DMS79 (cell line): ENCODE measurements at places on chromosomes 11 and 22.

DNA sequence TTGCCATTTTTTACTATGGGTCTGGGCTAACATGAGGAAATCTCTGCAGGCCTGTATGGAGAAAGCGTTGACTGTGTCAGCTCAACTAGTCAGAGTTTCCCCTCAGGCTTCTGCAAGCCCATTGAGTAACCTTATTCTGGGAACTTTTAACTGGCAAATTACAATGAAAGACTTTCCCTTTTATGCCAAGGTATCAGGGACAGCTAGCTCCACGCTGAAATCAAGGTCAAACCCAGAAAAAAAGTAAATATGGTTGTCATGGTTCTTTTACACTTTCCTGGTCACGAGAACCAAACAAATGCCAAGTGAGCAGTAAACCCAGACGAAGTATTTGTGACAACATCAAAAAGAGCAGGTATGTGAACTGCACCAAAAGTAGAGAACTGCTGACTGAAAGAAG lies 13.8 kb downstream of the OSBP start:
- DNase-seq, result no peak

DNA sequence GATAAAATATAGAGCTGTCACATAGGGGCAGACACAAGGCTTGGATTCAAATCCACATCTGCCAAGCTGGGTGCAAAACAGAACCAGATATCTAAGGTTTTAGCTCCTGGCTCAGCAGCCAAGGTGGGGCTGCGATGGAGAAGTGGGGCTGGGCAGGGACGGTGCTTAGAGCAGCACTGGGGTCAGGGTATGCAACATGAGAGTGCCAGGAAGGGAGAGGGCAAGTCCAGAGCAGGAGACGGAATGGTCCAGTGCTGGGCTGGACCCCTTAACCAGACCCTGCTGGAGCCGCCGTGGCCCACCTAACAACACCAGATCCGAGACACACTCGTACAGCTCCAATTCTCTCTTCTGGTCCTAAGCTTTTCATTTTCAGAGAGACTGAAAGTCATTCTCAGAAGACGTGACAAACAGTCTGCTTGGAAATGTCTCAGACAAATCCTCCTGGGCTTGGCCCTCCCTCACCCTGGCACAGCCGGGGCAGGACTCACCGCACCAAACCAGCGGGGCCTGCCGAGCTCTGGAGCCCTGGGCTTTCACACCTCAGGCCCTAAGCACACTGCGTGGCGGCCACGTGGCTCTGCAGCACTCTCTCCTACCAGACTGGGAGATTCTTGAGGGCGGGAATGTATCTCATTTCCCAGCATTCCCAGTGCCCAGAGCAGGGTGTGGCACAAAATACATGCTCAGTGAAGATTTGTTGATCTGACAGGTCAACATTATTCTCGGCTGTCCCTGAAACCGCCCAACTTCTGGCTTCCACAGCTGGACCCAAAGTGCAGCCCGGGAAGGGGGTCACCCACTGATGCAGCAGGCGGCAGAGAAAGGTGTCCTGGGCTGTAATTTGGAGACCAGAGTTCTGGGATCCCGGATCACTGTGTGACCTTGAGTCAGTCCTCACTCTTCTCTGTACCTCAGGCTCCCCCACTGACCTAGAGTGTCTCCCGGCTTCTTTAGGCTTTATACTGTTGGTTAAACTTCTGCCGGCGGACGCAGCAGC lies 11.6 kb downstream of the LRRC32 start:
- DNase-seq, result no peak

GRCh38 chr11:133917921-133918607 lies 38.7 kb downstream of the IGSF9B start:
- no peak for DNase-seq

GRCh38 chr11:65321828-65322485 lies 7.3 kb downstream of the CDC42EP2 start:
- no peak for DNase-seq

DNA sequence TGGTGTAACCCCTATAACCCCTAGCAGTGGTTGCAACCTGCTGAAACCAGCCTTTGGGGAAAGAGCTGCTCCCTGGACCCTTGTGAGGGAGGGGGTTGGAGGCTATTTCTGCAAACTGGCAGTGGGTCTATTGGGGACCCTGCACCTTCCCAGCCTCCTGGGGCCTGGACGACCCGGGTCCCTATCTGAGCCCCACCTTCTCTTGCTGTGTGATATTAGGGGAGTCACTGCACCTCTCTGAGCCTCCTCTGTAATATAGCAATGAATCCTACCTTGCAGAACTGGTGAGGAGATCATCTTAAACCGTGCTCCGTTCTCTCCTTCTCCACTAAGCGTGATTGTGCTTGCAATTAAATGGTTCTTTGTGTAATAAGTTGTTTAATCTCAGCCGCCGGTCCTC lies 24.0 kb upstream of the MPPED1 start:
- no peak for DNase-seq

DNA sequence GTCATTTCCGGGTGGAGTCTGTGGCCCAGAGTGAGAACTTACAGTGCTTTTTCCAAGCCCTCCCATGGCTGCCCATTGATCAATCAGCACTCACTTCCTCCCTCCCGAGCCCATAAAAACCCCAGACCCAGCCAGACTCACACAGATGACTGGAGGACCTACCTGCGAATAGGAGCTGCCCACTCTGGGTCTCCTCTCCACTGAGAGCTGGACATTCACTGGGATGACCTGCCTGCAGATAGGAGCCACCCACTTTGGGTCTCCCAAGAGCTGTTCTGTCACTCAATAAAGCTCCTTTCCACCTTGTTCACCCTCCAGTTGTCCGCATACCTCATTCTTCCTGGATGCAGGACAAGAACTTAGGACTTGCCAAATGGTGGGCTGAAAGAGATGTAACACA lies 56.0 kb upstream of the B3GNT6 start:
- DNase-seq, result no peak

DNA sequence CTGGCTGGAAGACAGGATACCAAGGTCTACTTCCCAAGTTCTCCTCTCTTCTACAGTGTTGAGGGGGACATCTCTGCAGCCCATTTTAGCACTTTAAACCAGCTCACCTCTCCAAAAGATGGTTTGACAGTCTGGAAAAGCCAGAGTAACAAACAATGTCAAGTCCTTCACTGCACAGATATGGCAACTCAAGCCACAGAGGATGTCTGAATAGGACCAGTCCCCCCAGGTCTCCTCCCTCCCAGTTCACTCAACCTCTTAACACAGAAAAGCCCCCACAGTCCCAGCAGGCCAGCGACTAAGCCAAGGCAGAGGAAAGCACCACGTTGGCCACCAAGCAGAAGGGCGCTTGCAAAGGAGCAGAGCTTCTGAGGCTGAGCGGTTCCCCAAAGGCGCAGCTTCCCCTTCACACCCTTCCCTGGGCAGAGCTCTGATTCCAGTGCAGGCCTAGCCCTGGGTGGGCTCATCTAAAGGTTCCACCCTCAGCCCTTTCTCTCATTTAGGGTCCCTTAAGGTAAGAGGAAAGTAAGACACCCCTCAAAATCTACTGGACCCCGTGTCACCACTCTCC lies 62.7 kb downstream of the PAK1 start:
- DNase-seq, result no peak

- no peak for DNase-seq
Measured at GRCh38 chr22:38524429-38524828, 18.3 kb upstream of the DDX17 start.

DNA sequence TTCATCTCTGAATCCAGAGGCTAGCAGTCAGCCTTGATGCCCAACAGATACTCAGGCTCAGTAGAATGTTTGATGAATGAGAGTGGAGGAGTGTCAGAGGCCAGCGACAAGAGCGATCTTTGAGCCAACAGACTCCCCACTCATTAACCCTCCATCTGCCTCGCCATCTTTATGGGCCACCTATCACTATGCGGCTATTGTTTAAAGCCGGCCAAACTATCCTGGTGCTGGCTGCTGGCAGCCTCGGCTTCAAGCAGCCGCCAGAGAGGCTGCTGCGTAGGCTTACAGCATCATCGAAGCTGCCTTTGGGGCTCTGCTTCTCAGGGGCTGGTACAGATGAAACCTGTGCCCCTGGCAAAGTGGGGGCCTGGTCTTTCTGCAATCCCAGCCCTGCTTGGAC lies 525.6 kb downstream of the INSC start:
- no peak for DNase-seq

DNA sequence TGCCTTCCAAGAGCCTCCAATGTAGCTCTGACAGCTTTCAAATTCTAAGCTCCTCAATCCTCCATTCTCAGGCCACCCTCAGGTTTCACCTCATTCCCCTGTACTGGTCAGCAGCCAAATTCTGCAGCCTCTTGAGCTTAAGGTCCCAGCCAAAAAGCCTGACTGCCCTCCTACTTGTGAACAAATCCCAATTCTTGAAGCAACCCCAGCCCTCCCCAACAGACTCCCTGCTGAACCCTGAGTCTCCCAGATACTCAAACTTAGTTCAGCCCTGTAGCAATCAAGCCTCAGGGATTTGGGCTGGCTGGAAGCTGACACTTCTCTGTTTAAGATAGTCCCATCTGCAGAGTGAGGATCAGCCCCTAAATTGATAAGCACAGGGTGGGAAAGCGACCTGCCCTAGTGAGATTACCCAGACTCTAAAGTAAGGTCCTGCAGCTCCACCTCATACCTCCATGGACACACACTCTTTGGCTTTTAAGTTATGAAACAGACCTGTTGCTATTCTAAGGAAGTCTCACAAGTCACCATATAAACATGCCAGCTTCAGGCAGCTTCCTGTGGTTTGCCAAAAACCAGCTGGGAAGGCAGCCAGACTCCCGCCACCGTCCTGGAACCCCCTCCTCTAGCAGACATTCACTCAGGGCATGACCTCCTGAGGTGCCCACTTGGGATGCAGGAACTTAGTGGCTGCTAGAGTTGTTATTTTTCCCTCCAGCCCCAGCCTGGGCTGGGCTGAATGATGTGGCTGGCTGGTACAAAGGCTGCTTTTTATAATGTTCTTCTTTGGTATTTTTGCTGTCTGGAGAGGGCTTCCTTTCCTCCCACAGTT lies 82.5 kb upstream of the PICALM start:
- peak; percentile 6 for DNase-seq

GRCh38 chr11:73635721-73636120 lies 10.7 kb upstream of the PLEKHB1 start:
- DNase-seq, result no peak

GRCh38 chr11:28618416-28618815 lies 510.2 kb downstream of the METTL15 start:
- DNase-seq, result no peak

DNA sequence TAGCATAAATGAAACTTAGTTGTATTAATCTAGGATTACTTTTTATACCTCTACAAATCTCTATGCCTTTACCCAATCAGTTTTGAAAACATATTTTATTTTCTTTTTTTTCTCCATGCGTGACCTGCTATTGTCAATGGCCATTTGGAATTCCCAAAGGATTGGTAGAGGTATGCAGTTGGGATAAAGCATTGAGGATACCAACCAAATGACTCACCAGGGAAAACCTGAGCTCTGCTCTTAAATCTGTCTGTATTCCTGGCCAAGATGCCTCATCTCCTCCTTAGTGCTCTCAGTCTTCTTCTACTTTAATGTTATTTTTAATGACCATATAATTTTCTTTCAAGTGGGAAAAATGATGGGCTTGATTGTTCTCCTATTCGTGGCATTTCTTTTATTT lies 61.9 kb downstream of the EHF start:
- no peak for DNase-seq

DNA sequence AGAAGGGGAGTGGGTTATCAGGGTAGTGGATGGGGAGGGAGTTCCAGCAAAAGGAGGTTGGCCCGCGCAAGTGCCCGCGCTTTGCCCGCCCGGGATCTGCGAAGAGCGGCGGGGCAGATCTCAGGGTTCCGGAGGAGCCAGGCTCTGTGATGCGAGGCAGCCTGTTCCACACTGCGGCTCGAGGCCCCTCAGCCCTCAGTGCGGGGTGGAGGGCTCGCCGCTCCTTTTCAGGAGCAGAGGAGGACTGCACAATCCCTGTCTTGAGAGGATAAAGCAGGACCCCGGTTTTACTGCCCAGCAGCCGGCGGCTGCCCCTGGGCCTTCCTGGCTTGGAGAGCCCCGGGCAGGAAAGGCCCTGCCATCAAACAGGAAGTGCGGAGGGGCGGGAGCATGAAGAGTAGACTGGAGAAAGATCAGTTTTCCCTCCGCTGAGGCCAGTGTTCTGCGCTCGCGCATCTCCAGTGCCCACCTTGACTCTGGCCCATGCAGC lies 6.2 kb downstream of the SLC6A5 start:
- no peak for DNase-seq

- no peak for DNase-seq
Measured at GRCh38 chr22:23718371-23719165, 27.8 kb downstream of the RGL4 start.

DNA sequence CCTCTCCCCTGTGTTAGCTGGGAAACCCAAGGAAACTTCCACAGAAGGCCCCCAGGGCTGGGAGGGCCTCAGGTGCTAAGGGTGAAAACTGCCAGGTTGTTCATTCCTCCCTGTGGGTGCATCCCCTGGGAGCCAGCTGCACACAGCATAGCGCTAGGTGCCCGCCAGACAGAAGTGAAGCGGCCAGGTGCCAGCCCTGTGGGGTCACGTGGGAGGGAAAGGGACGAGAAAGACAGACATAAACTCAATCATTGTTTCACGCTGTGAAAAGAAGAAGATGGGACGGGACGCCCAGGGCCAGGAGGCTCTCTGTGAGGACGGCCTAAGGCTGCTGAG lies 31.6 kb upstream of the HMOX1 start:
- no peak for DNase-seq

- peak; percentile 31 for DNase-seq
Measured at GRCh38 chr11:119905162-119905561, 176.2 kb upstream of the NECTIN1 start.

GRCh38 chr11:79672786-79673185 lies 232.0 kb upstream of the TENM4 start:
- no peak for DNase-seq

DNA sequence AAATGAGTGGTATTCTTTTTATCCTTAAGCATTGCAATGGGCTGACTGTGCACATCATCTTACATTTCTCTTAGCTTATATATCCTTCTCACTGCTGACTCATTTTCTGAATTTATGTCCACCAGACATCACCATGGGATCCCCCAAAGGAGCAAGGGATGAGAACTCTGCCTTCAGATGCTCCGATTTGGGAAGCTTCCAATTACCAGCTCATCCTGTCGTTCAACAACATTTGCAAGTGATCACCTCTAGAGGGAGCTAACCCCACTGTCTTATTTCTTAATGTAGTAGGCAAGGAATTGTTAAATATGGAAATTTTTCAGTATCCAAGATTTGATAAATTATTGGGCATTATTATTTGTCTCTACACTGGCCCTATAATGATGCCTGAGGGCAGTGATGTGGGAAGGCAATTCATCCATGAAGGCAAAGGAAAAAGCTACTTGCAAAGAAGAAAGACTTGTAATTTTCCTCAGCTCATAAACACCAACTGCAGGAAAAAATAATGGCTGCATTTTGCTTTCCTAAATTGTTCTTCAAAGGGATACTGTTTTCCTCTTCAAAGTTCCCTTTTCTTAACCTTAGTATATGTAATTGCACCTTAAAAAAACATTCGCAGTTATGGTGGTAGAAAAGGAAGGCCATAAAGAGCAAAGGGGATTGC lies 102.4 kb upstream of the FSHB start:
- no peak for DNase-seq

GRCh38 chr11:122170815-122171475 lies 54.9 kb upstream of the BLID start:
- DNase-seq, result no peak

DNA sequence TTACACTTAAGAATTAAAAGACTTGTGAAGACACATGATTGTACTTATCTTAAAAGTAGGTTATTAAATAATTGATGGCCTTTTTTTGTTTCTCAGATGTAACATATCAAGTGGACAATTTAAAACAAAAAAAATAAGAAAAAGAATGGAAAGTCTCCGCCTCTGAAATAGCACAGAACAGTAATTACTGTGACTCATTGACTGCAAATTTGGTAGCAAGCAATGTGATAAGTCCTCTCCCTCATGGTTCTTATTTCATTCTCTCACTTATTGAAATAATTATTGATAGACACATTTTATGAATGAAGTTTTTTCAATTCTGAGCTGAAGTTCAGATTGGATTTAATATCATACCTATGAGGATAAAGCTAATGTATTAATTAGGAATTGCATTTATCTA lies 717.9 kb upstream of the LUZP2 start:
- no peak for DNase-seq
